ENCODE measurements at places on chromosomes 1 and 21. TPM values are rescaled to one million over a fixed set of nuclear protein-coding genes. Genes with fewer than 3 reads are reported as not detected.

DNA sequence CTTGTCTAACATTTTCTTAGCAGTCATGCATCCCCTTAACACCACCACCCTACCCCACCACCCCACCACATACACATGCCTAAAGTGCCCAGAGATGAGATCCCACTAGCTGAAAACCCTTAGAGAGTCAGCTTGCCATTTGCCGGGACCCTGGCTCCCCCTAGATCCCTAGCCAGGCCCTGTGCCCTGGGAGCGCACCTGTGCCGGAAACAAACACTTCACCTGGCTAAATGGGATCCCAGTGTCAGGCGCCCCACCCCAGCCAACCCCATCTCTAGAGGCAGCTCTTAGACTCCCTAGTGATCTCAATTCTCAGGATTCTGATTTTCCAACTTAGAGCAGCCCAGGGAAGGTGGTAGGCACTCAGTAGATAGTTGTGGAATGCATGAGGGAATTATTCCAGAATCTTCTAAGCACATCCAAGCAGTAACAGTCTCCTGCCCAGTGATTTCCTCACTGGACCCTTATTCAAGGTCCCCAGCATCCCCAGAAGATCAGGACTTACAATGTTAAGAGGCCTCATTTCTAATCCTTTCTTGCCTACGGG is 105.2 kb downstream of the LAMC2 start:
- DNase-seq: no peak

GRCh38 chr1:231279683-231280082 is 38.7 kb downstream of the GNPAT start:
- DNase-seq: no peak

DNA sequence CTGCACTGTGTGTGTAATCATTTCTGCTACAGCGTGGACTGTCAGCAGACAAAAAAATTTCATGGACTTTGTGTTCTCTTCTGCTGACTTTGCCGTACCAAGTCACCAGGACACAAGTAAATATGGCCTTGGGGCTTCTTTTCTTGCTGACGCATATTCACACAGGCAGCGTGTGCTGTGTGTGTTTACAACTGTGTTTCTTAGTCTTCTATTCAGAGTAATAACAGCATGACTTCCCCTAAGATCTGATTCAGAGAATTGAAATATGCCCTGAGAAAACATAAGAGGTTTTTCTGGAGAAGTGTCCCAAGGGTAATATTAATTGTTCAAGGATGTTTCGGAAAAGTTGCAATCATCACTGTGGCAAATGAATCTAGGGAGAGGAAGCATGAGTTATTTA is 47.1 kb upstream of the DYNLT5 start:
- no peak for DNase-seq

Gene PTGER3
- 43.4 TPM for polyA plus RNA-seq

DNA sequence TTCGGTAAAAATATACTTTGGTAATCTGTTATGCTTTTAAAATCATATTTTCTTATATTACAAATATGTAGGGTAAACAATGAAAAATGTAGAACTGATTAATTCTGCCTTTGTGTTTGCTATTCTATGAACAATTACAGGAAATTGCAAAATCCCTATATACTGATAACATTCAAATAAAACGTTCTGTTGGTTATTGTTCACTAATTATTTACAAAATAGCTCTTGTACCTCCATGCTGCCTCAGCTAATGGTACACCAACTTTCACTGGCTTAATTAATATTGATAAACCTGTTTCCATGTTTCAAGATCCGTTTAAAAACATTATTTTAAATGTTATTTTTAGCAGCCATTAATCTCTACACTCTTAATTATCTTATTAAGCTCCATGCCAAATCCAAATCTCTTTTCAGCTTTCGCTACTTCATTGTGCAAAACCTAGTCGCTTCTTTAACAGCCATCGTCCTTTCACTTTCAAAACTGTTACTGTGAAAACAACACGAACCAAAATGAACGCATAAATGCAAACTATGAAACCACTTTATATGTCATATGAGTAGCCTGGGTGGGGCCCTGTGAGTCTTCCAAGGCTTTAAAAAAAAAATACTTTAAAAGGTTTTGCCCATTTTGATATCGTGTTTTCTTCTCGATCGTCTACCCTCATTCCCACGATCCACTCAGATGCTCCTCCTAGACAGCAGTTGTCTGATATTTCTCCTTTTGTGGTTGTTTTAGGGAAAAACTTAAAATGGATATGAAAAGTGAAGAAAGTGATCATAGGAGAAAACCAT is 807.1 kb downstream of the USP25 start:
- no peak for DNase-seq

Gene TENT5C
- polyA plus RNA-seq: 3.0 TPM

DNA sequence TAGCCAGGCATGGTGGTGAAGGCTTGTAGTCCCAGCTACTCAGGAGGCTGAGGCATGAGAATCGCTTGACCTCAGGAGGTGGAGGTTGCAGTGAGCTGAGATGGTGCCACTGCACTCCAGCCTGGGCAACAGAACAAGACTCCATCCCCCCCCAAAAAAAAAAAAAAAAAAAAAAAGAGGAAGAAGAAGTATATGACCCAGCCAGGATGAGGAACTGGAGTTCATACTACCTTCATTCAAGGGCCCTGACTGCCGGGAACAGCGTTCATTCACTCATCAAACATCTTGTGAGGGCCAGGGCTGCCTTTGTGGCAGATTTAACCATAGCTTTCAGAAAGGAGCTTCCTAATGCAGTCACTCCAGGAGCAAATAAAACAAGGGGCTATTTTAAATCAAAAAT is 127.6 kb downstream of the MRPS6 start:
- no peak for DNase-seq

DNA sequence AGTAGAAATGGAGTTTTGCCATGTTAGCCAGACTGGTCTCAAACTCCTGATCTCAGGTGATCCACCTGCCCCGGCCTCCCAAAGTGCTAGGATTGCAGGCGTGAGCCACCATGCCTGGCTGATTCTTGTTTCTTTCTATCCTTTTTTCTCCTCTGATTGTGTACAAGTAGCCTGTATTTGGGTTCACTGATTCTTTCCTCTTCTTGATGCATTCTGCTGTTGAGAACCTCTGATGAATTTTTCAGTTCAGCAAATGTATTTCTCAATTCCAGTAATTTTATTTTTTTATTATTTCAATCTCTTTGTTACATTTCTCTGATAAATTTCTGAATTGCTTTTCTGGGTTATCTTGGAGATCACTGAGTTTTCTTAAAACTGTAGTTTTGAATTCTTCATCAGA is 58.8 kb downstream of the AXDND1 start:
- DNase-seq: no peak

Gene HFM1
- polyA plus RNA-seq: 7.9 TPM

Gene FAM151A
- 25.1 TPM for polyA plus RNA-seq

DNA sequence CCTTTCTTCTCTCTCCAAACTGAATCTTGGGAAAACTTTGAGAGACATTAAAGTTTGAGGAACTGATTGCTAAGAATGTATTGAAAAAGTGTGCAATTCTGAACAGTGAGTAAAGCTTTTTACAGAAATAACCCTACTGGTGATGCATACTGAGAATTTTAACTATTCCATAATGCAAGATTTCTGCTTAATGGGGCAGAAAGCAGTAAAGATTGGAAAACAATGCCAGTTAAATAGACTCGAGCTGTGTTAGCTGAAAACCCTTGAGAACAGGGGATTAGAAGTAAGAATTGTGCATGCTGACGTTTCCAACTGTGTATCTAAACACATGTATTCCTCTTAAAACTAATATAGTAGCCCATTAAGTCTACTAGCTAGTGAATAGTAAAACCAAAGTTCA is 1500.2 kb upstream of the PRMT6 start:
- no peak for DNase-seq

GRCh38 chr1:15575549-15576150 is 9.2 kb downstream of the AGMAT start:
- DNase-seq: no peak

Gene SPRR1B
- polyA plus RNA-seq: not detected

DNA sequence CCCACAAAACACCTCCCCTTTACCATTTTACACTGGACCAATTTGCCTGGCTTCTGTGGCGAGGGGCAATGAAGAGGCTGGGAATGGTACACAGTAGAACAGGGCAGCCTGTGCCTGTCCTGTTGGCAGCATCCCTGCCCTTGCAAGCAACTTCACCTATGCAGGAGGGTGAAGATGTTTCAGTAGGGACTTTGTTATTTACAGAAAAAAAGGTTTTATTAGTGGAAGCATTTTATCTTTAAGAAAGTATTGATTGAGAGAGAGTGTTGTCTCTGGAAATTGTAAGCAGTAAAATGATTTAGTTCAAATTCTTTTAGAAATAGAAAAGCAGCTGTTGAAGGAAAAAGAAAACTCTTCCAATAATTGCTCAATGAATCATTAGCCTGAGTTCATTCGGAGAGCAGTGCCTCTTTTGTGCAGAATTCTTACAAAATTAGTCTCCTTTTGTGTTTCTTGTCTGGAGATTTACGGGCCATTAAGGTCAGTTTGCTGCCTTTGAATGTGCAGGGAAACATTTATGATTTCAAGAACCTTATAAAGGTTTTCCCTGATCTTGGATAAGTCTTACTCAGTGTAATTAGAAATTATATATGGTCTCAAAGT is 49.1 kb downstream of the HHAT start:
- DNase-seq: no peak

Gene EDARADD
- polyA plus RNA-seq: 7.3 TPM

Gene ADAMTS5
- 24.6 TPM for polyA plus RNA-seq

Gene FMN2
- polyA plus RNA-seq: 6.4 TPM

Gene DCST1
- polyA plus RNA-seq: 0.14 TPM

Gene RGS1
- 3.0 TPM for polyA plus RNA-seq

DNA sequence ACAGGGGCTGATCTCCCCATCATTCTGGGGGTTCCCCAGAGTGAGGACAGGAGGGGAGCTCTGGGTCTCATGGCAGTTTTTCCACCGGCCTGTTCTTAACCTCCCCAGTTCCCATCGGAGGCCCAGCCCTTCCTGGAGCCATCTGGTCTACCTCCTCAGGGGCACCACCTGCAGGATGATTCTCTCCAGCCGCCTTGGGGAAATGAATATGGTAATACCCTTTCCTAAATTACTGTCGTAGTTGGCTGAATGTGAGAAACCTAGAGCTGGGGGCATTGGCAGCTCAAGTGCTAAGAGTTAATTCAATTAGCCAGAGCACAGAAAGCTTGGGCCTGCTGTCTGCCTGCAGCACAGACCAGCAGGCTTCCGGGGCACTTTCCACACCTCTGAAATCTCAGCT is 64.9 kb downstream of the TAS1R2 start:
- DNase-seq: no peak

GRCh38 chr21:21210552-21210951 is 212.3 kb downstream of the NCAM2 start:
- DNase-seq: no peak

Gene LRRC3
- 4.7 TPM for polyA plus RNA-seq

DNA sequence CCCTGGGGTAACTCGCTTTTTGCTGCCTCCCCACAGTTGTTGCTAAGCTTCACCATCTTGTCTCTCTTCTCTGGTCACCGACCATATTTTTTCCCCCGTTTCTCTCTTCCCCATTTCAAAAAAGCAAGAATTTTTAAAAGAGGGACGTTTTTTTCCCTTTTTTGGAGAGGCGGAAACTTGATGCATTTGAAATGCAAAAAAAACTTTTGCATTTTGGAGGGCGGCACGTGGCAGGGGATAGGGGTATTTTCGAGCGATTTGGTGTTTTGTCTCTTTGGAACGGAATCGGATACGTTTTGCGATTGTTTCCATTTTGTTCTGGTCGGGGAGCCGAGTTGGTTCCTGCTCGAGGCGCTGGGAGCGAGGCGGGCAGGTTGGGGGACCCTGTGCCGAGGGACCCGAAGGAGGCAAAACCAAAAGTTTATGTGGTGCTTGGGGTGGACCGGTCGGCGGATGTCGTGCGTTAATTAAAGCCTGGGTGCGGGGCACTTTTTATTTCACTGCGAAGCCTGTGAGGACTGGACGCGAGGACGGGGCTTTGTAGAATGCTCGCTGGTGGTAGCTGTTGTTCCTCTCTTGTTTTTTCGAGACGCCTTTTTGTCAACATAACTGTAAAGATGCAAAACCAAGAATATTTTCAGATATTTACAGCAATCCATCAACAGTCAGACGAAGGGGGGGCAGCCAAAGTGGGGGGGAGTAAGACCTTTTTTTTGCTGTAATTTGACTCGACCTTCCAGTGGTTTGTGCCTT is 884 bp downstream of the H3-3A start:
- DNase-seq: no peak

DNA sequence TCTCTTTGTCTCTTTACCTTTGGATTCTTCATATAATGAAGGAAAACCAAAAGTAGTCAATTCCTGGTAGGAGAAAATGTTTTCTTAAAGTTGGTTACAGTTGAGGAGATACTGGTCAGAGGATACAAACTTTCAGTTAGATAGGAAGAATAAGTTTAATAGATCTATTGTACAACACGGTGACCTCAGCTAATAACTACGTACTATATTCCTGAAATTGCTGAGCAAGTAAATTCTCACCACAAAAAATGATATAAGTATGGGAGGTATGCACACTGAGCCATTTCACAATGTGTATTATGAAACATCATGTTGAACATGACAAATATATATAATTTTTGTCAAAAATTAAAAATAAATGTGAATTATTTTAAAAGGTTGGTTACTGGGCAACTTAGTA is 20.4 kb downstream of the SSX2IP start:
- no peak for DNase-seq

DNA sequence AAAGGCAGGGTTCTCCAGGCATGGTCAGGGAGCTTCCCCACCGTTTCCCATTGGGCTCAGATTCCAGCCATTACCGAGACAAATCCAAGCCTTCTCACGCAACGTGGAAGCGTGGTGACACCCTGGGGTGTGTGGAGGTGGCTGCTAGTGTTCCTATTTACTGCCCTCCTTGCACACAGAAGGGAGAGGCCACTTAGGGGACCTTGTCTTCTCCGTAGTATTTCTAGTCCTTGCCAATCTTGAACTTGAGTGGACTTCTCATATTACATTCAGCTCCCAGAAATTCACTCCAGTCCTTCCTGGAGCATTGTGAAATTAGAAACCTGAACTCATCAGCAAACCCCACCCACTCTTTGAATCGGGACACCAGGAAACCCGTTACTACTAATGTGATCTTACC is 131.6 kb downstream of the AJAP1 start:
- no peak for DNase-seq

GRCh38 chr1:43034195-43034658 is 75.6 kb upstream of the SLC2A1 start:
- no peak for DNase-seq

- DNase-seq: peak; percentile 32
Observed at GRCh38 chr21:33109574-33110339, 39.8 kb downstream of the OLIG1 start.

- no peak for DNase-seq
Observed at GRCh38 chr1:97366984-97367383, 553.9 kb downstream of the DPYD start.

GRCh38 chr1:44810101-44810761 is 1.9 kb downstream of the BTBD19 start:
- DNase-seq: no peak

Gene SIPA1L2
- polyA plus RNA-seq: 40.8 TPM

GRCh38 chr21:35507181-35507759 is 458.2 kb upstream of the RUNX1 start:
- no peak for DNase-seq

Data from left renal cortex interstitium (tissue), 4 donors.